CD8-positive, alpha-beta memory T cell (primary cell): ENCODE measurements at places on chromosomes 4 and X.

DNA sequence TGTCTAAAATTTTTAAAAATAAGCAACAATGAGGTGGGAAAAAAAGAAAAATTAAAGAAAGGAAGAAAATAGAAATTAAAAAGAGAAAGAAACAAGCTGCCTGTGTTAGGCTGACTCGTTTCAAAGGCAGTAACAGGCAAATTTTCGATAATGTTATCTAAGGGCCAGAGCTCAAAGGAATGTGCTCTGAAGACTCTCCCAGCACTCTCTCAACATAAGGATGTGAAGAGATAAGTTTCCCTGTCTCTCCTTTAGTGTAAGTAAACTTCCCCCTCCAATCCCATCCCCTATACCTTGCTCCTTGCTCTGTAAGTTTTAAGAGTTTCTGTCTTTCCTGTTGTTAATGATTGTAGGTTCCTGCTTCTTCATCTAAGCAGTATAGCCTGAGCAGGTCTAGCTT lies 172.8 kb downstream of the TEX13C start:
- no peak overlapping the region for H3K27ac ChIP-seq
- no peak for DNase-seq
- no peaks in the 10 kb centered on the region for H3K27me3 ChIP-seq
- no peak overlapping the region for H3K4me3 ChIP-seq
- H3K36me3 ChIP-seq: no peaks in the 10 kb centered on the region
- H3K4me1 ChIP-seq: no peaks in the 10 kb centered on the region

DNA sequence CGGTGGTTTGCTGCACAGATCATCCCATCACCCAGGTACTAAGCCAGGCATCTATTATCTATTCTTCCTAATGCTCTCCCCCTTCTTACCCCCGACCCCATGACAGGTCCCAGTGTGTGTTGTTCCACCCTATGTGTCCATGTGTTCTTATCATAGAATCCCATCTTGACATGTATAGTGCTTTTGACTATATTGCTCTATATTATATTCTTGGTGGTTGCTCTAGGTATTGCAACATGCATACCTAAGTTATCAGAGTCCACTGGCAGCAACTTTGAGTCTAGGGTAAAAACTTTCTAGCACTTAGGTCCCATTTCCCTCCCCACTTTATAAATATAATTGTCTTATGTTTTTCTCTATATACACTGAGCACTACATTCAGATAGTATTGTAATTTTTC lies 170.3 kb downstream of the TBX22 start:
- no peak overlapping the region for H3K27ac ChIP-seq
- H3K36me3 ChIP-seq: no peaks in the 10 kb centered on the region
- no peaks in the 10 kb centered on the region for H3K4me1 ChIP-seq

GRCh38 chrX:124506066-124506465 lies 159.7 kb downstream of the SH2D1A start:
- H3K4me1 ChIP-seq: no peaks in the 10 kb centered on the region
- H3K4me3 ChIP-seq: no peak overlapping the region
- DNase-seq: no peak
- no peak overlapping the region for H3K27ac ChIP-seq
- H3K27me3 ChIP-seq: no peaks in the 10 kb centered on the region
- no peaks in the 10 kb centered on the region for H3K36me3 ChIP-seq

DNA sequence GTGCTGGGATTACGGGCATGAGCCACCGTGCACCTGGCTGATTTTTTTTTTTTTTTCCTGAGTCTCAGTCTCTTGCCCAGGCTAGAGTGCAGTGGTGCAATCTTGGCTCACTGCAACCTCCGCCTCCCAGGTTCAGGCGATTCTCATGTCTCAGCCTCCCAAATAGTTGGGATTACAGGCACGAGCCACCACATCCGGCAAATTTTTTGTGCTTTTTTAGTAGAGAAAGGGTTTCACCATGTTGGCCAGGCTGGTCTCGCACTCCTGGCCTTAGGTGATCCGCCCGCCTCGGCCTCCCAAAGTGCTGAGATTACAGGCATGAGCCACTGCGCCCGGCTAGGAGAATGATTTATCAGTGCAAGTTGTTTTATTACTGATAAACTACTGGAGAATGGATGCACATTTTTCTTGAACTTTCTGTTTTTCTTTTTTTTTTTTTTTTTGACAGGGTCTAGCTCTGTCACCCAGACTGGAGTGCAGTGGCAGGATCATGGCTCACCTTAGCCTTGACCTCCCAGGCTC lies 39.7 kb upstream of the DHRSX start:
- no peaks in the 10 kb centered on the region for H3K4me1 ChIP-seq
- no peak for DNase-seq
- no peaks in the 10 kb centered on the region for H3K36me3 ChIP-seq
- H3K27ac ChIP-seq: no peak overlapping the region
- no peak overlapping the region for H3K4me3 ChIP-seq

- no peak for DNase-seq
- no peak overlapping the region for H3K27ac ChIP-seq
- H3K4me3 ChIP-seq: no peak overlapping the region
- H3K27me3 ChIP-seq: no peaks in the 10 kb centered on the region
- no peaks in the 10 kb centered on the region for H3K4me1 ChIP-seq
- no peaks in the 10 kb centered on the region for H3K36me3 ChIP-seq
These were observed 51.5 kb upstream of the TBC1D9 start for GRCh38 chr4:140807491-140808252.

- H3K4me1 ChIP-seq: no peaks in the 10 kb centered on the region
- no peaks in the 10 kb centered on the region for H3K27me3 ChIP-seq
- no peaks in the 10 kb centered on the region for H3K36me3 ChIP-seq
- no peak overlapping the region for H3K4me3 ChIP-seq
- no peak overlapping the region for H3K27ac ChIP-seq
These were observed 34.2 kb upstream of the ZNF518B start for GRCh38 chr4:10491401-10491800.

DNA sequence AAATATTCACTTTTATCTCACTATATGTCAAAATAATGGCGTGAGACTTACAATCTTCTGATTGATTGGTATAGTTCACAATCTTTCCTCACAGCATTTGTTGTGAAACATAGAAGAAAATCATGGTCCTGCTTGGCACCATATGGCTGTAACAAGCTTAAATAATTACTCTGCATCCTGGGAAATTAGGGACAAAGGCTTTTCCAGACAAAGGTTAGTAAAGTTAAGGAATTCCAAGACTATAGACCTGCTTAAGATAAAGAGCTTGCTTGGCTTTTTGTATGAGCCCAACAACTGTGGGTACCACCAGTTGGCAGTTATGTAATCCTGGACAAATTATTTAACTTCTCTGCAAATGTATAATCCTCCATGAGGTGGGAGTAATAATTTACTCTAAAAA lies 3.4 kb upstream of the PCDH18 start:
- H3K4me1 ChIP-seq: no peaks in the 10 kb centered on the region
- no peak overlapping the region for H3K4me3 ChIP-seq
- no peaks in the 10 kb centered on the region for H3K27me3 ChIP-seq
- no peak overlapping the region for H3K27ac ChIP-seq

GRCh38 chr4:188396037-188396436 lies 256.8 kb downstream of the TRIML1 start:
- no peaks in the 10 kb centered on the region for H3K36me3 ChIP-seq
- no peak overlapping the region for H3K27ac ChIP-seq
- no peak overlapping the region for H3K4me3 ChIP-seq
- no peaks in the 10 kb centered on the region for H3K4me1 ChIP-seq
- DNase-seq: no peak
- no peaks in the 10 kb centered on the region for H3K27me3 ChIP-seq
